ENCODE measurements at places on chromosomes 7 and 10.

- DNase-seq: no peak
Observed at GRCh38 chr7:84720456-84721097, 466.3 kb downstream of the SEMA3D start.

GRCh38 chr10:20281579-20281978 lies 465.3 kb downstream of the PLXDC2 start:
- no peak for DNase-seq

- no peak for DNase-seq
Observed at GRCh38 chr7:25595996-25596395, 367.7 kb upstream of the NPVF start.

DNA sequence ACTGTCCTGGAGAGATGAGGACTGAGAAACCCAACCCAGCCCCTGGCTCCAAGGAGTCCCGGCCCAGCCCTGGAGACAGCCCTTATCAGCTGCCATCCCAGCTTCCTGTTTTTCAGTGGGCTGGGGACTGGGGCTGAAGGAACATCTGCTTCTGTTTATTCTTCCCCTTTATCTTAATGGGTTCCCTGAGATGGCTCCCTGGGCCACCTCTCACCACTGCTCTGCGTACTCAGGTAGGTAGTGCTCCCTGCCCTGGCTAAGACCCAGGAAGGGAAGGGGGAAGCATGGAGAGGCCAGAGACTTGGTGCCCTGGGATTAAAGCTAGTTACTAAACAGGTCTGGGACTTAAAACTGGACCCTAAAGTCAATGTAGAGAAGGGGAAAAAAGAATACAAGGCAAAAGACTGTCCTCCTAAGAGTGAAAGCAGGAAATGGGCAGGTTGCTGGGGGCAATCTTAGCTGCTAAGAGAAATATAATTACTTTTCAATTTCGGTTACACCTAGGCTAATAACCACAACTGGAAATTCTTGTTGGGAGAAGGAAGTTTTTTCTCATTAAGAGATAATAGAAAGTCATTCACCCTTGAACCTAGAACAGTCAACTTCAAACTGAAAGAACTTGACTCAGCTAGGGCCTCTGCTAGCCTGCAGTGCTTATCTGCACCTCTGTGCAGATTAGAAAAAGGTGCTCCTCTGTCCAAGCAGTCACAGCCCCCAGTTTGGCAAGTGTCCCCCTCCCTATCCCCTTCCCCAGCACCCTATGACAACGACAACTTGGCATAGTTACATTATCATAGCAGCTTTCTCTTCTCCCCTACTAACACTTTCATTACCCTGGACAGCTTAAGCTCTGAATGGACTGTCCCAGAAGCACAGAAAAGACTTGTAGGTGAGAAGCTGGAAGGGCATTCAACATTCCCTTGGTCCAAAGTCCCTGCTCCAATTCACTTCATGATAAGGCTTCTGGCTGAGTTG lies 65.6 kb upstream of the KDM7A start:
- no peak for DNase-seq

GRCh38 chr7:132942701-132943100 lies 139.2 kb downstream of the CHCHD3 start:
- DNase-seq: no peak

GRCh38 chr7:34841326-34841725 lies 183.3 kb downstream of the NPSR1 start:
- no peak for DNase-seq

DNA sequence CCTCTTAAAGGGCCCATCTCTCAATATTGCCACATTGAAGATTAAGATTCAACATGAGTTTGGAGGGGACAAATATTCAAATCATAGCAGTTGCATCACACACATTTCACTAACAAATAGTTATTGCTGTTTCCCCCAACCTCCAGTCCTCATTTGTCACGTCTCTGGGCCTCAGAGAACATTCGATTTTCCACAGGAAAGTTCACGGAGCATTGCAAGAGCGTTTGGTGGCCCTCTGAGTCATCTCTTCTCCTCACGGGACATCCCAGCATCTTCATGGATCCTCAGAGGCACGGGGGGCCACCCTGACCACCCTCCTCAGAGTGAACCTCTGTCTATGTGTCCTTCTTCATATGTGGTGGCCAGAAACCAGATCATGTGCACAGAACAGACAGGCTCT lies 50.3 kb upstream of the CHST15 start:
- no peak for DNase-seq

- peak; percentile 64 for DNase-seq
Observed at GRCh38 chr7:132049462-132050304, 493.3 kb upstream of the PODXL start.

DNA sequence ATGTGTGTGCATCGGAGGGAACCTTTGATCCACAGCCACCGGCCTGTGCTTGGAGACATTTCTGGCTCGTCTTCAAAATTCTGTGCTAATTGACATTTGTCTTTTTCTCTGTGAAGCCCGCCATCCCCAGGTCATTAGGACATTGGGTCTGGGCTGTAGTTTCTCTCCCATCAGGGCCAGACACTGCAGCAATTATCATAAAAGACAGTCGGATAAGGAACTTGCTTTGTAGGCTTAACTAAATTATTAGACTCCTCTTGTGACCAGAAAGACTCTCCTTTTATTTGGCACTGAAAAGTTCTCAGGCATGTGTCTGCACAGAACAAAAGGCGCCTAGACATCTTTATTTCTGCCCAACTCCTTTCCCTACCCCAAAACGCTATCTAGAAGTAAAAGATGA lies 49.1 kb upstream of the NPTX2 start:
- no peak for DNase-seq

DNA sequence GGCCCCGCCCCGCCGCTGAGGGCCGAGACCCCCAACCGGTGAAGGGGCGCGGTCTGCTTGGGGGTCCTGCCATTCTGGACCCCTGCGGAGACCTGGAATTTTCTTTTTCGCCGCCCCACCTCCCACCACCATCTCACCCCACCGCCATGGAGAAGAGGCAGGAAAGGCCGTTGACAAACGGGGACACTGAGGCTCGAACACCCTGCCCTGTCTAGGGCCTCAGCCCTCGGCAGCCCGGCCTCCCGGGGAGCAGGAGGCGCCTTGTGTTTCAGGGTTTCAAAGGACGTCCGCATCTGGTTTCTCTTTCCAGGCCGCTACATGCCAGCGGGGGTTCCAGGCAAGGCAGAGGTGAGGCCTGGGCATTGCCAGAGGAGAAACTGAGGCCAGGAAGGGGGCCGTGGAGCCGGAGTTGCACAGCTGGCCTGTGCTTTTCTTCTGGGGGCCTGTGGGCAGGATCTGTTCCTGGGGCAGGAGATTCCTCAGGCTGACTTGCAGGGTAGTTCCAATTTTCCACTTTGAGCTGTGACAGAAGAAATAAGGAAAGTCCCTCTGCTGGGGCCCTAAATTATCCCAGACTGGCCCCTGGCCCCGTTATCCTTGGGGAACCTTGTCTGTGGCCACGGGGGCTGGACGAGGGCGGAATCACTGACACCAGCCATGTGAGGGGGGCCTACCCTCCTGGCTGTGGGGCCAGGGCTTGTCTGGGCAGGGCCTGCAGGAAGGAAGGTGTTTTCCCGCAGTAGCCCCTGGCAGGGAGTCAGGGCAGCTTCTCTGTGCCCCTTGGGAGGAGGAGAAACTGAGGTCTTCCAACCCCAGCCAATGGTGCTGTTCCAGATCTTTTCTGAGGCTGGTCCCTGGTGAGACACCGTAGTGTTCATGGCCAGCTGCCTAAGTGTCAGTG lies 900 bp upstream of the MICALL2 start:
- DNase-seq: no peak

GRCh38 chr10:133334503-133335245 lies 2.0 kb downstream of the CALY start:
- DNase-seq: peak; percentile 77

- DNase-seq: no peak
Observed at GRCh38 chr10:24381235-24382010, 172.5 kb downstream of the KIAA1217 start.

- peak; percentile 80 for DNase-seq
Observed at GRCh38 chr7:75776295-75776971, 4.4 kb upstream of the CCL26 start.

GRCh38 chr10:131396121-131397050 lies 84.9 kb upstream of the TCERG1L start:
- peak; percentile 6 for DNase-seq

DNA sequence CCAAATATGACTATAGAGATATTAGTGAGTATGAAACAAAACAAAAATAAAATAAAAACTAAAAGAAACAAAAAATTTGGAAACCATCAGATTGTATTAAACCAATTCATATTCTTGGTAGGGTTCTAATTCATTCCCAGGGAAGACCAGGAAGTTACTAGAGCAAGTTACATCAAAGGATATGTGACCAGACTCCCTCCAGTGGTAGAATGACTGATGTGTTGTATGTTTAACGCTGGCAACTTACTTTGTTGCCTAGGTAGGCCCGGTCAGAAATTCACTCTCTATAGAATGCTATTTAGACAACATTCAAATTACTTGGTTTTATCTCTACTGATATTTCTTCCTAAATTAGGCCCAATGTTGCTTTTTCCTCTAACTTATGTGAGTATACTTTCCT lies 5.2 kb downstream of the PHYHIPL start:
- no peak for DNase-seq

DNA sequence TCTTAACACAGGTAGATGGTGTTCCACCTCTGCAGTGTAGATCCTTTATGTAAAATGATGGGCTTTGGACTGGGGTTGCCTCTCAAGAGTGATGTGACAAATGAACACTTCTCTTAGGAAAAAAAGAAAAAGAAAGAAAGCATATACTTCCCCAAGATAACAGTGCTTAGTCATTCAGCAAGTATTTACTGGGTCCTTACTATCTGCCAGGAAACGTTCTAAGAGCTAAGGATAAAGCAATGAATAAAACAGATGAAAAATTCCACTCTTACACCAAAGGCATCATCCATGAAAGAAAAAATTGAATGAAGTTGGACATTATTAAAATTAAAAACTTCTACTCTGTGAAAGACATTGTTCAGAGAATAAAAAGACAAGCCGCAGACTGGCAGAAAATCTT lies 177.3 kb downstream of the C7orf25 start:
- DNase-seq: no peak

DNA sequence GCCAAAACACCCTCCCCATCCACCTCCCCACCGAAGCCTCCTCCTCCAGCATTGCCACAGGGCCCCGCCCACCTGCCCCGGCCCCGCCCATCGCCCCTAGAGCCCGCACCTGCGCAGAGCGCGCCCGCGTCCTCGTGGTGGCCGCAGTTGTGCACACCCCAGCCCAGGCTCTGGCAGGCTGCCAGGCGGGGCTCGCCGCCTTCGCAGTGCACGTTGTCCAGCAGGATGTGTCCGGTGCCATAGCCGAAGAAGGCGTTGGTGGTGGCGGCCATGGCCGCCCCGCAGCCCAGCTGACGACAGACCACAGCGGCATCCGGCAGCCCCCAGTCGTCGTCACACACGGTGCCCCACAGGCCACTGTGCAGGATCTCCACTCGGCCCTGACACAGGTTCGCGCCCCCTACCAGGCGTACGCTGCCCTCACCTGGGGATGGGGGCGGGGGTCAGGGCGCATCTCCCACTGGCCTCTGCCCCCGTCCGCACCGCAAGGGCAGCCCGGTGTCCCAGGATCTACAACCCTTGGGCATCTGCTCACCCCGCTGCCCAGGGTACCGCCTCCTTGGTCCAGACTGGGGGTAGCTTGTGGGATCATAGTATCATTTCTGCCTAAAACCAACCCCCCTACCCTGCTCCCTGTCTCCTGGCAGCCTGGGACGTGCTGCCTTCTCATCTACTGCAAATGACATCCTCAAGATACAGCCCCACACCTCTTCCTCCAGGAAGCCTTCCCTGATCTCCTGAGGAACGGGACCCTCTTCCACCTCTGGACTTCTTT lies 11.9 kb downstream of the SSC4D start:
- peak; percentile 92 for DNase-seq

All from activated effector memory CD4-positive, alpha-beta T cell treated with anti-CD3 and anti-CD28 coated beads, Interleukin-2, amount 50 U/mL, for 16 hours (primary cell).